ENCODE measurements at places on chromosomes 12 and 14.

DNA sequence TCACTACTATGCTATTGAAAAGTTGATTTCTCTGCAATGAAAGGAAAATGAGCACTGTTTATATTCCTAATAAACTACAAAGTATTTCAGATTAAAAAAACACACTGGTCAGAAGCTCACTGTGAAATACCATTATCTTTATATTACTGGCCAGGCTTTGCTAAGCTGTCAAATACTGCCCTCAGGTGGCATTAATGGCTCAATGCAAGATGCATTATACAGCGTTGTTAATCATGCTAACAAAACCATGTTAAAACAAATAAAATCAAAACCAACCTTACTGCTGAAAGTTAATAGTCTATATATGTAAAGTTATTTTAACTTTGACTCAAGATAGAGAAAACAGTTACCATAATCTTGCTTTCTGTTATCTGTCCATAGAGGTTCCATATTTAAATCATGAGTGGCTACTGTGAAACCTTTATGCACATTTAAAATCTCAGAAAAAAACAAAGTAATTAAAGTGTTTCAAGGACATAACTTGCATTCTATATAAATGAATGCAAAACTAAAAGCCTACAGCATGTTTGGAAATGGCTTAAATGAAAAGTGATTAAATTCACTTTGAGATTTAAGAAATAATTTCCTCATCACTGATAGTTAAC, 121.7 kb downstream of the RALGAPA1 start:
- DNase-seq: peak; percentile 35

DNA sequence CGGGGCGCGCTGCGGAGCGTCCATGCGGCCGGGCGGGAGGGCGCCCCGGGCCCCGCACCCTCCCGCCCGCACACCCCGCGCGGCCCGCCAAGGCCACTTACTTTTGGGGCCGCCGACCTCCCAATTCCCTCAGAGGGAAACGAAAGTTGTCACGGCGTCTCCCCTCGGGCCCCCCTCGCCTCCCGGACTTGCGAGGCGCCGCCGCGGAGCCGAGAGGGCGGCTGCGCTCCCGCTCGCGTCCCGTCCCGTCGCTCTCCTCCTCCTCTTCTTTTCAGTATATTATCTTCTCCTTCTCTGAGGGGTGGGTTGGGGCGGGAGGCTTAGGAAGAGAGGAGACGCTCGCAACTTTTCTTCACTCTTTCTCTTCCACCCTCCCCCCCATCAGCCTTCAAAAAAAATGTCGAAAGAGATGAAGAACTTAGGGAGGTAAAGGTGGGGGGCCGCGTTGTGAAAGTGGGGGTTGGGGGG, 613 bp downstream of the DUSP16 start:
- peak; percentile 21 for DNase-seq

DNA sequence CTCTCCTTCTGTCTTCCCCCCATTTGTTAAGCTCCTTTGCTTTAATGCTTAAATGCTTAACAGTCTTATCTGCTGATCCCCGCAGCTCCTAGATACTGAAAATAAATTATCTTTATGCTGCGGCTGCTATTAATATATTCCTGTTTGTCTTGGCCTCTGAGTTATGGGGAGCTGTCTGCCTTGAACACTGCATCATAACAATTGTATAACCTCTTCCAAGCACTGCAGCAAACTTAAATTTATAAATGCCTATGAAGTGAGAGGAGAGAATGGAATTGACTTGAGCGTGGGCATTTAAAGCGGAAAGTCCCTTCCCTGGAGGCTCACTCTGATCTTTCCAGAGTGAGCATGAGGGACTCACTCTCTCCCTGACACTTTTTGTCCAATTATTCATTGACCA, 23.1 kb upstream of the DCP1B start:
- DNase-seq: no peak

- peak; percentile 75 for DNase-seq
These were observed 168.2 kb downstream of the ACSS3 start for GRCh38 chr12:81245907-81246570.

DNA sequence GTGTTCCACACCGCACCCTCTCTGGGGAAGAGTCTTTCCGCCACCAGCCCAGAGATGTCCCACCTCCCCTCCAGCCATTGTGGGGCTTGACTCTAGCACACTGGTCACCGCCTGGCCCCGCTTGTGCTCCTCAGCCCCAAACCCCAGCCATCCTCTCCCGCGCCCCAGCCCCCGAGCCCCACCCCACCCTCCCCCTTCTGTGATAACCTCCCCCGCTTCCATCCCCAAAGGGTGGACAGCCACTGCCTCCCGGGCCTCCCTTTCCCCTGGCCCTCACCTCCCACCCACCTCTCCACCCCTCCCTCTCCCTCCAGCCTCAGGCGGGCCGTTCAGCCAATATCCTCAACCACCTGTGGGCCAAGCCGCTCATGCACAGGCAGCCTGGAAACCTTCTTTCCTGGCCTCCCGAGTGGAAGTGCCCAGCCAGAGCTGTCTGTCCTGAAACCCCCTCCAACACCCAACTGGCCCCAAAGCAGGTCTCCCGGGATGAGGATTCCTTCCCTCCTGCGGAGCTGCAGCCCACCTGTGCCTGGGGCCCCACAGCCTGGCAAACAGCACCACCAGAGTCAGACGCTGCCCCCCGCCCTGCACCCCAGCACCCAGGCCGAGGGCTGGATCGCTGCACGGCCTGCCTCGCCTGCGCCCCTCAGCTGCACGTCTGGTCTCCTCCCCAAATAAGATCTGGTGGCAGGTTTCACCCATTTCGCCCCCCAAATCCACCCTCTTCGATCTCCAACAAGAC, 27.1 kb upstream of the NUDT14 start:
- DNase-seq: no peak

DNA sequence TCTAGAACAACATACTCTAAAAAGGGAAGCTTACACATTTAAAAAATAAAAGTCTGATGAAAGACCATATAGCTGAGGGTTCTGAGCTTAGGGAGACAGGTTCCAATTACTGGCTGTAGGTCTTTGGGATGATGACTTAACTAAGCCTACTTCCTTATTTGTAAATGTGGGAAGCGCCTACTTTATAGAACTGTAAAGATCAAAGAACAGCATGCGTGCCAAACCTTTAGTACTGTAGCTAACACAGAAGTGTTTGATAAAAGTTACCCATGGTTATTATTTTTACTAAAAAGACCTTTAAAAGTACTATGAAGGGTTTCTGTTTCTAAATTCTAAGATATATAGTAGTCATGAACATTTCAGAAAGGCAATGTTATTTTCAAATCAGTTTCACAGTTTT, 35.7 kb downstream of the STK38L start:
- no peak for DNase-seq

DNA sequence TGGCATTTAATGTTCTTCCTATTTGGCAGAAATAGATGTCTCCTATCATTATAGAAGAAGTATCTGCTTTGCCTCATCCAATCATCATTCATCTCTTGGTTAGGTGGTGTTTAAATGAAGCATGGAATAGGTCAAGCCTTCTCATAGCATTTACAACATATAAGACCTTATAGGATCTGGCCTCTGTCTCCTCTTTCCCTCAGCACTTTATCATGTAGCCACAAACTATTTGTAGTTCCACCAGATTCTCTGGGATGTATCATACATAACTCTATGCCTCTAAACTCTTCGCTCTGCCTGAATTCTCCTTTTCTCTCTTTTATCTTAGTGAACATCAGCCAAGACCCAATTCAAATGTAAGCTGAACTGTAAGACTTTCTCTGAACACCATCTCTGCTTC, 20.7 kb downstream of the NAA25 start:
- no peak for DNase-seq

- no peak for DNase-seq
These were observed at the start of gene GALNT8 for GRCh38 chr12:4719821-4720636. Gene GALNT8, plus strand, starts transcription at chr12:4720400. Its CDS starts 278 bp downstream, at chr12:4720678.

GRCh38 chr12:104686196-104686595, 229.4 kb downstream of the CHST11 start:
- no peak for DNase-seq
